ENCODE measurements at places on chromosomes 7 and 10.

DNA sequence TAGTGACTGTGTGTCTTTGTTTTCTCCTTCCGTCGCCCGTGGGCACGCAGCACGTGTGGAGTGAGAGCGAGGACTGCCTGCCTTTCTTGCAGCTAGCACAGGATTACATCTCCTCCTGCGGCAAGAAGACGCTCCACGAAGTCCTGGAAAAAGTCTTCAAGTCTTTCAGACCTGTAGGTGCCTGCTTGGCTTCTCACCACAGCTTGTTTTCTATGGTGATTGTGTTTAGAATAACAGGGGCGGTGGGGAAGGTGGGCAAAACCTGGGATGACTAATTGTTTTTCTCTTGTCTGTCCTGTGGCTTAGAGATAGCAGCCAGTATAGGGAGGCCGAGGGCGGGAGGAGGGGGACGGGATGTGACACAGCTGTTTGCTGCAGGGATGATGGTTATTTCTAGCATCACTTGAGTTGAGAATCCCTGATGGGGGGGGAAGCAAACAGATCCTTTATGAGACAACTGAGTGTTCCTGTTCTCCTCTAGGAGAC, 11.4 kb downstream of the MTURN start:
- no peak for DNase-seq

GRCh38 chr7:44647981-44648714, 41.7 kb downstream of the OGDH start:
- no peak for DNase-seq

DNA sequence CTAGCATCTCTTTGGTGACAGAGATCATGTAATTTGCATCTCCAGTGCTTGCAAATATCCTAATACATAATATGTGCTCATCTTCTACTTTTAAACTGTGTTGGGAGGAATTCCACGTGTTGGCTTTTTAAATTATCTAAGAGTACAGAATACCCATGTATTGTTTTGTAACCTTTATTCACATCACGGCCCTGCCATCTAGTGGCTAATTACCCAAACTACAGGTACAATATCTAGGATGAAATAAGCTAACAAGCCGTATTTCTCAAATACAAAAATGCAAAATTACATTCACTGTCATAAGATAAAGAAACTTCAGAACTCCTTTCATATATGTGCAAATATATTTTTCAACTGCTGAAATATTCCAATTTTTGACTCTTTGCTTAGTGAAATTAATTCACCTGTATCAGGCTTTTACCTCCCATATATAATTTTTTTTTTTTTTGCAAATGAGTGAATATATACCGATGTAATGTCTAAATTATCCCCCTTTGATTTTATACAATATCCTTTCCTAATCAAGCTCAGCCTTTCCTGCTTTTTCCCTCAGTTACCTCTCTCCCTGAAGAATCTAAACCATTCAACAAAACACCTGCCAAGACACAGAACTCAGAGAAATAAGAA, 30.3 kb upstream of the LSM8 start:
- peak; percentile 67 for DNase-seq

- DNase-seq: no peak
Measured at GRCh38 chr7:27118580-27118979, 12.0 kb downstream of the HOXA4 start.

DNA sequence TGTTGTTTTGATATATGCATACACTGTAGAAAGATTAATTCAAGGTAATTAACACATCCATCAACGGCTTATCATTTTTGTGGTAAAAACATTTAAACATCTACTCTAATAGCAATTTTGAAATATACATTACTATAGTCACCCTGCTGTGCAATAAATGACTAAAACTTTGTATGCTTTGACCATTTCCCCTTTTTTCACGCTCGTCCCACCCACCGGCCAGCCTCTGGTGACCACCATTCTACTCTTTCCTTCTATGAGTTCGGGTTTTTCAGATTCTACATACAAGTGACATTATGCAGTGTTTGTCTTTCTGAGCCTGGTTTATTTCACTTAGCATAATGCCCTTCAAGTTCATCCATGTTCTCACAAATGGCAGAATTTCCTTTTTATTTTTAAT, 21.3 kb downstream of the CYCS start:
- DNase-seq: peak; percentile 58

DNA sequence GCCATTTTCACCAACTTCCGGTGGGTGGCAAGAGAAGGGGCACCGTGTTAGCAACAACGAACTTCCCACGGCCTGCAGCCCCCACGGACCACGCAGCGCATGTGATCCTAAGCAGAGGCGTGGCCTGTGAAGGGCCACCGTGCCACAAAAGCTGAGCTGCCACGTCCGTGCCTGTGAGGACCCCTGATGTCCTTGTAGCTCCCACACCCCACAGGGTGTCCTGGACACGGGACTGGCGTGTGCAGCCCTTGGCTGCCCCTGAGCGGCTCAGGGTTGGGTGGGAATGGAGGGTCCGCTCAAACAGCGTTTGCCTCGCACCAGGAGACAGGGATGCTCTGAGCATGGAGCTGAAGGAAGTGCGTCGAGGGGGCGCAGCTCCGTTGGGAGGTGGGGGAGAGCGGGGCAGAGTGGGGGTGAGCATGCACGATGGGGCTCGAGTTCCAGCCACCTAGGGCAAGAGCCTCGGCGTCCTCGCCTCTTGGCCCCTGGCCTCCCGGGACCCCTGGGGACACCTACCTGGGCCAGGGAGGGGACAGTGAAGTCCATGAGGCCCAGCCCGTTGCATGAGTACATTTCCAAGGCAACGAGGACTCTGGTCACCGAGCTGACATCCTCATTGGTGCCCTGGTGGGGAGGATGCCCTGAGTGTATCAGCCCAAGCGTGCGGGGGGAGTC, 33.6 kb downstream of the CFAP46 start:
- DNase-seq: no peak

DNA sequence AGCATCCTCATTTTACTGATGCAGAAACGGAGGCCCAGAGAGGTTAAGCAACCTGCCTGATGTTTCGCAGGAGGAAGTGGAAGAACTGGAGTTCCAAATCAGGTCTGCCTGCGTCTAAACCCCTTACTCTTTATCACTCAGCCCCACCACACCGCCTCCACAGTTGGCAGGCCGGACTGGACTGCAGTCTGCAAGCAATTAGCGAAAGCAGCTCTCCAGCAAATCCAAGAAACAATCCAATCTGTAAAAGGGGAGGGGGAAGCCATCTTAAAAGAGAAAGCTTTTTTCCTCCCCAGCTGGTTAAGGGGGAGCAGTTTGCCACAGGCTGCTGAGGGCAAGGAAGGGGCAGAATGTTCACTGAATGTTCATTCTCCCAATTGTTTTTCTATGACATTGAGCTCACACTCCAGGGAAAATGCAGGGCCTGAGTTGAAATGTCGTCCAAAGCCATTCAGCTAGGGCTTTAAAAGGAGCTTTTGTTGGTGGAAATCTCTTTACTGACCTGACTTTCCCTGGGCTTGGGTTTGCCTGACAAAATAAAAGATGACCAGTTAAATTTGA, 350.1 kb downstream of the RNLS start:
- no peak for DNase-seq

DNA sequence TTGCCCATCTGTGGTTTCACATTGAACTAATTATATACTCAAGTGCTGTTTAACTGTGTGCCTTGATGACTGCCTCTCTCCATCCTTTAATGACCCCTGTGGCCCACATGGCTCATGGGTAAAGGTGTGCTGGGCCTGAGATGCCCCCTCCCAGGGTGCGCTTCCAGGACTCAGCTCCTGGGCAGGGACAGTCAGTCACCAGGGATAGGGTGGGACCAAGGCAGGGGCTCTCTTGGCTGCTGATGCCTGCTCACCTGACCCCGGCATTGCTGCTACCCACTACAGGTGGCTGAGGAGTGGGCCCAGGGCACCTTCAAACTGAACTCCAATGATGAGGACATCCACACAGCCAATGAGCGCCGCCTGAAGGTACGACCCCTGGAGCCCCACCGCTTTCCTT, 6.5 kb downstream of the ASL start:
- no peak for DNase-seq

DNA sequence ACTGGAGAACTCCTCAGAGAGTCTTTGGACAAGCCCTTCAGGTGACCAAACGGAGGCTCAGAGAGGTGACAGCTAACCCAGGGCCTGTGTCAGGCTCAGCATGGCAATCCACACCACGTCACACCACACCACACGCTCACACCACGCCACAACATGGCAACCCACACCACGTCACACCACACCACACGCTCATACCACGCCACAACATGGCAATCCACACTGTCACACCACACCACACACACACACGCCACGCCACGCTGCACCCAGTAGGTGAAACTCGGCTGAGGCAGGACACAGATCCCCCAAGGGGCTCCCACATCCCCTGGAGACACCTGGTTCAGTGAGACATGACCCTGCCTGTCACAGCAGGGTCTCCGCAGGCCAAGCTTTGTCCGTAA, 107.3 kb downstream of the PDGFA start:
- DNase-seq: no peak

DNA sequence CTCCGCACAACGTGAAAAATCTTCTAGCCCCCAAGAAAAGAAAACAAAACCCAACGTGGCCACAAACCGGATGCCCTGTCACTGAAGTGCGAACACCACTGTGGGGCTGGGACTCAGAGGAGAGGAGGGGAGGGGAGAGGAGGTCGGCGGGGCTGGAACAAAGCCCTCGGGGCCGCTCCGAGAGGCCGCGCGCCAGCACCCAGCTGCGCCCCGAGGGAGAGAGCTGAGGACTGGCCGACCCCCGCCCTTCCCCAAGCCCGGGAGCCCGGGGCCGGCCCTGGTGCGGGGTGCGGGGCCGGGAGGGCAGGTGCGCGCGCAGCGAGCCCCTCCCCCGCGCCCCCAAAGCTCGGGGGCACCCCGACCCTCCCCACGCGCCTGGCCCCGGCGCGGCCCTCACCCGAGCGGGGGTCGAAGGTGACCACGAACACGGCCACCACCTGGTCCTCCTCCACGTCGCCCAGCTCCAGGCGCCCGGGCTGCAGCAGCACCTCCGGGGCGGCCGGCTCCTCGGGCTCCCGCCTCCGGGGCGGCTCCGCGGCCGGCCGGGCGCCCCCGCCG, 398 bp downstream of the DENND11 start:
- peak; percentile 33 for DNase-seq

GRCh38 chr10:54769051-54769450, 32.0 kb downstream of the PCDH15 start:
- no peak for DNase-seq

DNA sequence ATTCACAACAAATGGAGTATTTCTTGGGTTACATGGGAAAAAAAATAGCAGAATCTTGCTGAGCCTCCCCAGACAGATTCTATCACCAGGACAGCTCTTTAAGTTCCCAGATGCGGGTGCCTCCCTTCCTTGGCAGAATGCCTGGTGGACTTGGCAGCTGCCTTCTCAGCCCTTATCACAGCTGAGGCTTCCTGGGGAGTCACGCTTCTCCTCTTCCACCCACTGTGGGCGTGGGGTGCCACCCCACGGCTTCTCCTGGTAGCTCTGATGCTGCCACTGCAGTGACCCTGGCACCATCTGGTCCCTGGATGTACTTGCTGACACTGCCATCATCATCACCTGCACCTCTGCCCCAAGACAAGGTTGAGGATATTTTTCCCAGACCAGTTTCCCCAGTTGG, 16.2 kb upstream of the NME8 start:
- DNase-seq: peak; percentile 90

DNA sequence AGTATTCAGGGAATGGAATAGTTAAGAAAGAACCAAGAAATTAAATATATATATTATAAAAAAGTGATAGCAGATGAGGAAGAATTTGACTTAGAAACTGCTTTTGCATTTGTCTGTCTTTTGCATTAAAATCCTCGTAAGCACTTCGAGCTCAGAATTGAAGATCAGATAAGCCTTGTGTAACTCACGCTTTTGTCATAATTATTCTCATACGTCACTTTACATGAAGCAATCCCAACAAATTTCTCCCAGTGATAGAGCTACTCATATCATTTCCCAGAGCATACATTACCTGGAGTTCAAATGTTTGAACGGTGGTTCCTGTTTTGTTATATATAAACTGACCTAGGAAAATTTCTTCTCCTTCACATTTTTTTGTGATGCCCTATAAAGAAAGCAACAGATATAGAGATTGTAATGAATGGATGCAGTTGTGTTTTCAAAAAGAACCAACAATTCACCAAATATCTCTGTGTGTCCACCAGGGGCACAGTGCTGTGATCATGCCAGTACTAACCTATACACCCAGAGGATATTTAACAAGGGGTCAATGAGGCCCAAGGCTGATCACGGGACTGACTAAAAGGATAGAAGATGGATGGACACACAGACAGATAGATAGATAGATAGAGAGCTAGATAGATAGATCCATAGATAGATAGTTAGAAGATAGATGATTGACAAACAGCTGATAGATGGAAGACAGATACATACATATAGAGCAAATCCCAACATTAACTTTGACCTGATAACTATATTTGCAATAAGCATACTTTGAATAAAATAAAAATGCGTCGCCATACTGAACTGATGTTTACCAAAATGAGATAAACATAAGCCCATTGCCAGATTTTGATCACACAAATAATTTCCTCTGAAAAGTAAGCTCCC, 9.3 kb upstream of the HUS1 start:
- no peak for DNase-seq

- no peak for DNase-seq
Measured at GRCh38 chr10:91197127-91197526, 23.3 kb upstream of the PCGF5 start.

DNA sequence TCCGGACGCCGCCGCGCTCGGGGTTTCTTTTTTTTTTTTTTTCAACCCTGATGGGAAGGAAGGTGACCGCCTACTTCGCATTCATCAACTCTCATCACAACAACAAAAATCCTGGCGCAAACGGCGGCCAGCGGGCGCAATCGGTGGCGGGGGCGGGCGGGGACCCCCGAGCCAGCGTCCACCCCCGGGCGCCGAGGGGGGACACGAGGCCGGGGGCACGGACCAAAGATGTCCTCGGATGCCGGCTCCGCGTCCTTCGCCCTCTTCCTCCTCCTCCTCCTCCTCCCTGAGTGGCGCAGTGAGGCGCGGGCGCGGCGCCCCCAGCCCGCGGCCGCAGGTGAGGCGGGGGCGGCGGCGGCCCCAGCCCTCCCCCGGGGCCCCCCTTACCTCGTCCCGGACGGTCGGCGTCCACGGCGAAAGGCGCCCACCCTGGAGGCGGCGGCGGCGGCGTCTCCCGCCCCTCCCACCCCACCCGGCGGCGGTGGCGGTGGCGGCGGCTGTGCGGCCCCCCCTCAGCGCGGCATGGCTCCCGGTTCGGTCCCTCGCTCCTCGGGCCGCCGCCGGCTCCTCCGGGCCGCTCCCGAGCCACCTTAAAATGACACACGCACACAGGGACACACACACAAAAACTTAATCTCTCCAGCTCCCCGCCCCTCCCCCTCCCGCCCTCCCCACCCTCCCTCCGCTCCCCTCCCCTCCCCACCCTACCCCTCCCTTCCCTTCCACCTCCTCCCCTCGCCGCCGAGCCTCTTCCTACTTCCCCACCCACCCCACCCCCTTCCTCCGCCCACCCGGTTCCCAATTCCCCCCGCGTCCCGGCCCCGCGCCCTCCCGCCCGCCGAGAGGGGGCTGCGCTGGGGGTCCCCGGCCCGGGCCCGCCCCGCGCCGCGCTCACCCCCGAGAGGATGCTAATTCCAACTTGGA, at the start of gene CTBP2:
Gene CTBP2 (minus strand): TSS at position 632 of the 924 bp plus-strand sequence.
- peak; percentile 65 for DNase-seq

DNA sequence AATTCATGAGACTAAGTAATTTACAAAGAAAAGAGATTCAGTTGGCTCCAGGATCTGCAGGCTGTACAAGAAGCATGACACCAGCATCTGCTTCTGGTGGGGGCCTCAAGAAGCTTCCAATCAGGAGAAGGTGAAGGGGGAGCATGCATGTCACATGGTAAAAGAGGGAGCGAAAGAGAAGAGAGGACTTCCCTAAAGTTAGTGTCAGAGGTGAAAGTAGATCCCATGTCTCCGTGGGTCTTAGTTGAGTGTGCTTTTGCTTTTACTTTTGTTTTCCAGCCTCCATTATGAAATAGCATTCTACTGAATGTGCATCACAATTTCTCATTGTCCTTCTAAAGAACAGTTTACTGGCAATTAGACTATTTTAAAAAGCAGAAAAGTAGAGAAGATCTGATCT, 213.6 kb upstream of the FZD1 start:
- DNase-seq: peak; percentile 52

Data from suppressor macrophage treated with lipopolysaccharide for 1 hour (primary cell).